ENCODE measurements at places on chromosomes 12 and 14. TPM values are rescaled to one million over a fixed set of nuclear protein-coding genes. Genes with fewer than 3 reads are reported as not detected.

MORN3 gene
- total RNA-seq, result 0.35 TPM

- DNase-seq, result no peak
Observed at GRCh38 chr14:93090826-93091555, 24.7 kb downstream of the ITPK1 start.

LRTM2 gene
- total RNA-seq, result not detected

IGF1 gene
- total RNA-seq, result 2.5 TPM

Data from mucosa of descending colon (tissue), 3 donors.